Amniotic stem cell (primary cell): ENCODE measurements at places on chromosomes 3 and 15.

- peak; percentile 89 for DNase-seq
These were observed 24.4 kb upstream of the TRIM59 start for GRCh38 chr3:160473978-160474377.

DNA sequence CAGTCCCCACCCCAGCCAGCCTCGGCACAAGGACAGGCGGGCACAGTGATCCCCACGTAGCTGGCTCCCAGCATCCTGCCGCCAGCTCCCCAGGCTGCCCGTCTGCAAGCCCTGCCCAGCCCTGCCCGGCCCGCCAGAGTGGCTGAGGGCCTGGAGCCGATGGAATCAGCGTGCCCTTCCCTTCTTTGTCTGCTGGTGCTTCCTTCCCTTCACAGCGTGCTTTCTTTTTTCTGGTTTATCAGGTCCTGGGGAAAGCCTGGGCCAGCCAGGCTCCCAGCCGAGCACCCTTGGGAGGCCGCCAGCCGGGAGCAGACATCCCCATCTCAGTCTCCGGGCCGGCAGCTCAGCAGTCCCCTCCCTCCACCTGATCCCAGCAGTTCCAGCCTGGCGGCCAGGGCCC is 54.7 kb upstream of the SMAD6 start:
- DNase-seq = no peak

- no peak for DNase-seq
These were observed 269.1 kb upstream of the LRRFIP2 start for GRCh38 chr3:37443363-37444035.

- DNase-seq = no peak
These were observed 151.1 kb downstream of the RBPMS2 start for GRCh38 chr15:64624242-64624641.

GRCh38 chr15:27538325-27538724 is 560.8 kb downstream of the OCA2 start:
- no peak for DNase-seq

DNA sequence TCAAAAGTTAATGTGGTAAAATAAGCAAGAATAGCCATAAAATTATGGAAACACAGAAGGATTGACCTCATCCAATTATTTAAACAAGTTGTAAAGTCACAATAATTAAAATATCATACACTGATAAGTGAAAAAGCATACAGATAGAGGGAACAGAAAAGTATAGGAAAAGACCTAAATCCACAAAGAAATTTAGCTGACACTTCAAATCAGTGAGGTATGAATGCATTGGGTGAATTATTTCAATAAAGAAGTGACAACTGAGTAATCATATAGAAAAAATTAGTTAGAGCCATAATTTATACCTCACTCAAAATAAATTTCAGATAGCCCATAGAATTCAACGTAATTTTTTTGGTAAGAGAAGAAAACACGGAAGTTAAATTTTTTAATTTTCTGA is 25.1 kb downstream of the TFDP2 start:
- no peak for DNase-seq

- DNase-seq = no peak
These were observed 51.0 kb downstream of the ANP32A start for GRCh38 chr15:68769702-68770101.

DNA sequence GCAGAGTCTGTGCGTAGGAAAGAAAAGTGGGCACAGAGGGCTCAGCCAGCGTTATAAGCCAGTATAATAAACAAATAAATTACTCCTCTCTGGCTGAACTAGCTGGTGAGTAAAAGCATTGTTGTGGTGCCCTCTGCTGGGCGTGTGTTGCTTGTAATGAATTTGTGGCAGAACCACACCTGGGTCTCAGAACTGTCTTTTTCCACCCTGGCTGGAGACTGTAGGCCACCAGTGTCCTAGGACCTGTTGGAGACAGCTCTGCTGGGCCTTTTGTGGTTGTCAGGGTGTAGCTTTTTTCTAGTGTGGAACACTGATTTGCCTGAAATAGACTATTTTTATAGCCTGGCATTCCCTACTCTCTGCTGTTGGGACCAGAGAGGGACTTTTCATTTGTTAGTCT is 130.5 kb upstream of the EIF1B start:
- peak; percentile 63 for DNase-seq

GRCh38 chr3:37666618-37667017 is 195.1 kb upstream of the CTDSPL start:
- DNase-seq = no peak

DNA sequence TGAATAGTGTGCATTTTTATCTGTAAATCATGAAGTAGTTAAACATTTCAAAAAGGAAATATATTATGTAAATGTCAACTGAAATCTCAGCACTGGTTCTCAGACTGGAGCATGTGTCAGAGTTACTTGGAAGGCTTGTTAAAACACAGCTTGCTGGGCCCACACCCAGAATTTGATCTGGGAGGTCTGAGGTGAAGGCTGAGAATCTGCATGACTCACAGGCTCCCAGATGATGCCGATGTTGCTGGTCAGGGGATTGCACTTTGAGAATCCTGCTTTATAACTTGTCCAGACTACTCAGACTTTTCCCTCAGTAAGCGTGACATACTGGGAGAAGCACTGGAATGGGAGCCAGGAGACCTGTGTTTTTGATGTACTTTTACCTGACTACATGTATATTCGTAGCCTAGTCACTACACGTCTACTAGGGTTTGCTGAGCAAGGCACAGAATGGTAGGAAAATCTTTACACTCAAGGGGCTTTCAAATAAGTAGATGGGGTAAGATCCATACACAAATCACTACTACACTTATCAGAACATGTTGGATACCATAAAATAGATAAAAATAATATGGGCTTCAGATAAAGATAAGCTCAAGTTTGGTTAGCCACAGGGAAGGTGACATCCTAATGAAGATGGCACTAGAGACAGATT is 77.1 kb upstream of the MEX3B start:
- DNase-seq = peak; percentile 79

DNA sequence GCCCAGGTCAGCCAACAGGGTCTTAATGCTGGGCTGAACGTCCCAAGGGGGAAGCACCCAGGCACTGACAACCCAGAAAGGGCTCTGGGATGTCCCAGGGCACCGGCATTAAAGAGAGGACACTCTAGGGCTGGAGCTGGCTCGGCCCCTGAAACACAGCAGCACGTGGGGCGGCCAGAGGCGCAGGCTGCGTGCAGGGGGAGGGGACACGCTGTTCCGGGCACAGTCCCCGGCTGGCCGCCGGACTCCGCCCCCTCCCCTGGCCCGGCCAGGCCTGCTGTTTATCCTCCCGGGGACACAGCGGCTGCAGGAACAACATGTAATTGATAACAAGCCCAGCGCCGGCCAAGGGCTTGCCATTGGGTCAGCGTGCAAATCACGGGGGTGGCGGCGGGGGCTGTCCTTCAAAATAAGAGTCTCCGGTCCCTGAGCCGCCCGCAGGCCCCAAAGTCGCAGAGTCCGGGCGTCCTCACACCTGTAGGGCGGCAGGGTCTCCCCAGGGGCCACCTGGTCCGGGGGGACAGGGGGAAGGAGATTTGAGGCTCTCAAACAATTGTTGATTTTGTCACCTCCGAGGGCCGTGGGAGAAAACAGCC is 1.3 kb downstream of the KLF15 start:
- peak; percentile 8 for DNase-seq

- no peak for DNase-seq
These were observed 310.4 kb downstream of the ERC2 start for GRCh38 chr3:56157693-56158362.

DNA sequence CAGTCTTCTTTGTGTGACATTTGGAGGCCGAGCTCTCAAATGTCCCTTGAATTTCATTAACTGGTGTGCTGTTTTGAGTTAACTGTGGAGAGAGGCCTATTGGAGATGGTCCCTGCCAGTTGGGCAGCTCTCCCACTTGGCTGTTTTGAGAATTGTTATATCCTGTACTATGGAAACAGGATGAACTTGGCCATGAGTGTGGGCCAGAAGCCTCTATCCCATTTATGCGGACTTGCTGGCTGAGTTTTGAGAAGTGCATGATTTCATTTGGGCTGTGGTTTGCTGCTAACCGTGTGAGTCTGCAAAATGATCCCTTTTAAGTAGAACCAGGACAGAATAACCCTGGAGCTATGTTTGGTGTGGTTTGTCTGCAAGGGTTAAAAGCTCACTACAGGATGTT is 366.0 kb downstream of the PTPRG start:
- no peak for DNase-seq

GRCh38 chr15:95799286-95800200 is 531.0 kb upstream of the NR2F2 start:
- DNase-seq = peak; percentile 49

- no peak for DNase-seq
These were observed 37.3 kb upstream of the LEKR1 start for GRCh38 chr3:156788846-156789245.

DNA sequence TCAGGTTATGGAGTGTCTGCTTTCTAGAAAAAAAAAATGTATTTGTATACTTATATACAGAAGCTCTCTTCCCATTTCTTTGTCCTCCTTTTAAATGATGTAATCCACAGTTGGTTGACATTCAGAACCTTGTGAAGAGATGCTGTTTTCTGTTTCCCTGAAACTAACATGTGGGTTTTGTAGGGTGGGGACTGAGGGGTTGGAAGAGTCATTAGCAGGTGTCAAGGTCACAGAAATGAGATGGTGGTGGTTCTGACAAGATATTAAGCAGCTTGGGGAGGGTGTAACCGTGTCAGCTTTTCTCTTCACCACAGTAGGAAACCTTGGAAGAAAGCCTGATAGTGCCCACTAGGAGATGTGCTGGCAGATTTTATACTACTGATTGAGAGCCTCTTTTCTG is 2.4 kb downstream of the RASA2 start:
- no peak for DNase-seq
